KG1 (cell line): ENCODE measurements at places on chromosomes 16 and 17.

- no peak for DNase-seq
Measured at GRCh38 chr17:48558057-48558830, 13.3 kb upstream of the HOXB2 start.

DNA sequence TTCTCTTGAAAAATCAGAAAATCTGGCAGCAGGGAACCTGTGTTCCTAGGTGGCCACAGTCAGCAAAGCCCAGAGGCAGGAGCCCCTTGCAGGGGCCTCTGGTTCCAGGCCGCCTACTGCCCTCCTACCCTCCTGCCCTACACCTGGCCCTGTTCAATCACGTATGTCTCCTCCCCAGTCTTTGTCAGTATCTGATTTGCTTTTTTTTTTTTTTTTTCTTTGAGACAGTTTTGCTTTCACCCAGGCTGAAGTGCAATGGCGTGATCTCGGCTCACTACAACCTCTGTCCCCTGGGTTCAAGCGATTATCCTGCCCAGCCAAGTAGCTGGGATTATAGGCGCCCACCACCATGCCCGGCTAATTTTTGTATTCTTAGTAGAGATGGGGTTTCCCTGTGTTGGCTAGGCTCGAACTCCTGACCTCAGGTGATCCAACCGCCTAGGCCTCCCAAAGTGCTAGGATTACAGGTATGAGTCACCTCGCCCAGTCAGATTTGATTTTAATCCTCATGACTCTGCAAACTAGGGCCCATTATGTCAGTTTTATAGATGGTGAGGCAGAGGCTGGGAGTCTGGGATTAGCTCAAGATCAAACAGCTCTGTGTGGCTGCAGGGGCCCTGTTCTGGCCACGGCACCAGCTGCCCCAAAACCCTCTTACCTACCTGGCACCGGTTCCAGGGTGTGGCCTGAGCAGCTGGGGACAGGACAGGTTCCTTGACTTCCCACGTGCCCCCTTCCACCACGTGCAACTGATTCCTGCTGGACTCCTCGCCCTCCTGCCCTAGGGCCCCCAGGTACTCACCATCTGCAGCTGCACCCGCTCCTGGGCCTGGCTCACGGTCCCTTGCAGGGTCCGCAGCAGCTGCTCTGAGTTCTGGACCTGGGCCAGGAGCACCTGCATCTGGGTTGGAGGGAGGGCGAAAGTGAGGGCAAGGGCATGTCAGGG lies 14.7 kb downstream of the RABEP2 start:
- DNase-seq = no peak

GRCh38 chr17:40023590-40024292 lies 8.5 kb downstream of the CSF3 start:
- no peak for DNase-seq

- no peak for DNase-seq
Measured at GRCh38 chr16:62596125-62596524, 559.9 kb upstream of the CDH8 start.

GRCh38 chr16:306911-307370 lies 24.0 kb downstream of the PDIA2 start:
- no peak for DNase-seq

- DNase-seq = no peak
Measured at GRCh38 chr17:51745993-51746392, 412.5 kb downstream of the CA10 start.

GRCh38 chr16:10982465-10983150 lies 38.2 kb downstream of the CLEC16A start:
- no peak for DNase-seq

DNA sequence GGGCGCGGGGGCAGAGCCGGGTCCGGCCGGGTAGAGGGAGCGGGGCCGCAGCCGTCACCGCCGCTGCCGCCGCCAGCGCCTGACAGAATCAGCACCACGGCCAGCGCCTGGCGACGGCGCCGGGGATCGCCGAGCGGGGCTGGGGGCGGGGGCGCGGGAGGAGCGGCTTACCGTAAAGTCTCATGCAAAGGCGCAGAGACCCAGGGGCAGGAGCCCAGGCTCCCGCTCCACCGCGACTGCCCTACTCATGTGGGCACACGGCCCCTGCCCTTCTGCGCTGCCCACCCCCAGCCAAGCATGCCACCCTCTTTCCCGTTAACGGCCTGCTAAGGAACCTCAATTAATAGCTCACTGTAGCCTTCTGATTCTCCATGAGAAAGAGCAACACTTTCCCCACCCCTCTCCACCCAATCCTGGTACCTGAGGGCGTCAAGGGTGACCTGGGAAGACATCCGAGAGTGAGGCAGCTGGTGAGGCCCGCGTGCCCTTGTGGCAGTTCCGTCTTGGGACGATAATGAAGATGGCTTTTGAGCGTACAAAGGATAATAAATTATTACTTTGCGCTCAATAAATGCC lies at the start of gene SEZ6:
Gene SEZ6, minus strand, starts transcription at position 98 of the 576 bp plus-strand sequence. CDS start 164 bp downstream, outside the sequence.
- no peak for DNase-seq

- DNase-seq = no peak
Measured at GRCh38 chr17:66379996-66380395, 77.6 kb downstream of the PRKCA start.

GRCh38 chr17:40564883-40565768 lies at the start of gene CCR7:
CCR7 (minus strand) TSS chr17:40565472; CDS start chr17:40565409, 63 bp downstream.
- DNase-seq = peak; percentile 36

- DNase-seq = no peak
Measured at GRCh38 chr17:83196973-83197880, 117.8 kb downstream of the METRNL start.

- DNase-seq = no peak
Measured at GRCh38 chr16:63066552-63066951, 1030.3 kb upstream of the CDH8 start.

DNA sequence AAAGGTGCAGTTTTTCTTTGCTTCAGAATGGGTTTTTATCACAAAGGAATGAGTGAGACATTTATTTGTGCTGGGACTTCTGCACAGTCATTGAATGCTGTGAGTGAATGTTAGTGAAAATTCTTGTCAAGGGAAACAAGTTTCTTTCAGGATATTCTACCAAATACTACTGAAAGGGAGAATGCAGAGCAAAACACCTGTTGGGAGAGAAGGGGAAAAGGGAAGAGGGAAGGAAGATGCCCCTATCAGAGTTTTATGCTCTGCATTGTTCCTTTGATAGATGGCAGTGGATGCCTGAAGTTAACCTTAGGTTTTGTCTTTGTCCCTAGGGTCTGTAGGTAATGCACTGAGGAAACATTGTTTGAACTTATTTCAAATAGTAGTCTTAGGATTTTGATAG lies 3.1 kb downstream of the GGNBP2 start:
- no peak for DNase-seq

GRCh38 chr17:40322358-40323315 lies 13.7 kb downstream of the RARA start:
- peak; percentile 96 for DNase-seq

DNA sequence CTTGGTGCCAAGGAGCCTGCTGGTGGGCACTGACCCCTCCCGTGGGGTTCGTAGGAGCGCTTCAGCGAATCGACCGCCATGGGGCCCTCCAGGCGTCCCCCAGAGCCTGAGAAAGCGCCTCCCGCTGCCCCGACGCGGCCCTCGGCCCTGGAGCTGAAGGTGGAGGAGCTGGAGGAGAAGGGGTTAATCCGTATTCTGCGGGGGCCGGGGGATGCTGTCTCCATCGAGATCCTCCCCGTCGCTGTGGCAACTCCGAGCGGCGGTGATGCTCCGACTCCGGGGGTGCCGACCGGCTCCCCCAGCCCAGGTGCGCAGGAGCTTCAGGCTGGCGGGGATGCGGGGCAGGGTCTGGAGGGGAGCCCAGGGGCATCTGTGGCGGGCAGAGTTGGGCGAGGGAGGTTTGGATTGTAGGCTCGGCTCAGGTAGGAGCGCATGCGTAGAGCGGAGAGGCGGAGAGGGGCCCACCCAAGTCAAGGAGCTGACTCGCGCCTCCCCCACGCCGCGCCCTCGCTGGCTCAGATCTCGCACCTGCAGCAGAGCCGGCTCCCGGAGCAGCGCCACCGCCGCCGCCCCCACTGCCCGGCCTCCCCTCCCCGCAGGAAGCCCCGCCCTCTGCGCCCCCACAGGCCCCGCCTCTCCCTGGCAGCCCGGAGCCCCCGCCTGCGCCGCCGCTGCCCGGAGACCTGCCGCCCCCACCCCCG lies 19.8 kb downstream of the FMNL1 start:
- DNase-seq = no peak

- no peak for DNase-seq
Measured at GRCh38 chr16:35732046-35732810, 2272.8 kb downstream of the TP53TG3F start.

- no peak for DNase-seq
Measured at GRCh38 chr17:82440991-82441627, 9.4 kb downstream of the CYBC1 start.

- no peak for DNase-seq
Measured at GRCh38 chr17:14409292-14409691, 108.4 kb downstream of the HS3ST3B1 start.

DNA sequence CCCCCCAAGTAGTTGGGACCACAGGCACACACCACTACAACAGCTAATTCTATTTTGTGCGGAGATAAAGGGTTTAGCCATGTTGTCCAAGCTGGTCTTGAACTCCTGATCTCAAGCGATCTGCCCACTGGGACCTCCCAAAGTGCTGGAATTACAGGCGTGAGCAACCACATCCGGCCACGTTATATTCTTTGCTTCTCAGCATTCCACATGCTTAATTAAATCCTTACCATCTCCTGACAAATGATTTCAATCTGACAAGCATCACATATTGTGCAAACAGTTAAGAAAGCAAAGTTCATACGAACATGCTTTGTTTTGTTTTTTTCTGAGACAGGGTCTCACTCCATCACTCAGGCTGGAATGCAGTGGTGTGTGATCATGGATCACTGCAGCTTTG lies 18.2 kb downstream of the HIGD1B start:
- no peak for DNase-seq

DNA sequence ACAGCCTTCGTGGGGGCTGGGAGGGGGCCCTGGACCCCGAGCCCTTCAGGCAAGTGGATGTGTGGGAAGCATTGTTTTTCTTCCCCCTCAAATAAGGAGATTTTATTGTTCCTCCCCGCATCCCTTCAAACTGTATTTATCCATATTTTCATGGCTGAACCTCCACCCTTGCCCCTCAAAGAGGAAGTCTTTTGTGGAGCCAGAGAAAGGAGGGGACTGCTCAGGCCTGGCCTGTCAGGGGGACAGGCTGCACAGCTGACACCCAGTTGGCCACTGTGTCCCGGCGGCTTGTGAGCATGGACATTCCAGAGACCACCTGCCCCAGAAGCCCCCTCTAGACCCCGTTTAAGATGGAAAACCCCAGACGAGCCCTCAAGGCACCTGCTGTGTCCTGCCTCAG lies 15.9 kb downstream of the HEXIM2 start:
- DNase-seq = no peak

DNA sequence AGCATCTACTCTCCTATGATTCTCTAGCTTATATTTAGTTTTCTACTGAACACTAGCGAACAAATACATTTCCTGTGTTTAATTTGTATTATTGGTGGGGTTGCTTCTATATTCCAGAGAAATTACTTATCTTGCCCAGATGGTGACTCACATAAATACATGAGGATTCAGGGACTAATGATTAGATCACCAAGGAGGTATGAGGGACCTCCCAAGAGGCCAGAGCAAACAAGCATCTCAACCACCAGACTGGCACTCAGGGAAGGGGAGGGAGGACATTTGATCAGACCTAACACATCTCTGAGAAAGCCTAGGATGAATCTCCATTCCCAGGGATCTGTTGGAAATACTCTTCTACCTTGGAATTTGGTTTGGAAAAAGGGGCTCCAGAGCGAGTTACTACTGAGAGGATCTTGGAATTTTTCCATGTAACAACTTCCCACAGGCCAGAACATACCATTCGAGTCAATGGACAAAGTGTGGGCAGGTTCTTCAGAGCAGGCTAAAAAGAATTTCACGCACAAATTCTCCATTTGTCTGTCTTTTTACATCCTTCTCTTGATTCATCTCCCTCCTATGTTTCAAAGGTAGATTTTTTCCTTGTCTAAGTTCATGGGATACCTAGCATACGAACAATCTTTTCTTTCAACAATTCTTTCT lies 262.6 kb upstream of the MYOCD start:
- no peak for DNase-seq

DNA sequence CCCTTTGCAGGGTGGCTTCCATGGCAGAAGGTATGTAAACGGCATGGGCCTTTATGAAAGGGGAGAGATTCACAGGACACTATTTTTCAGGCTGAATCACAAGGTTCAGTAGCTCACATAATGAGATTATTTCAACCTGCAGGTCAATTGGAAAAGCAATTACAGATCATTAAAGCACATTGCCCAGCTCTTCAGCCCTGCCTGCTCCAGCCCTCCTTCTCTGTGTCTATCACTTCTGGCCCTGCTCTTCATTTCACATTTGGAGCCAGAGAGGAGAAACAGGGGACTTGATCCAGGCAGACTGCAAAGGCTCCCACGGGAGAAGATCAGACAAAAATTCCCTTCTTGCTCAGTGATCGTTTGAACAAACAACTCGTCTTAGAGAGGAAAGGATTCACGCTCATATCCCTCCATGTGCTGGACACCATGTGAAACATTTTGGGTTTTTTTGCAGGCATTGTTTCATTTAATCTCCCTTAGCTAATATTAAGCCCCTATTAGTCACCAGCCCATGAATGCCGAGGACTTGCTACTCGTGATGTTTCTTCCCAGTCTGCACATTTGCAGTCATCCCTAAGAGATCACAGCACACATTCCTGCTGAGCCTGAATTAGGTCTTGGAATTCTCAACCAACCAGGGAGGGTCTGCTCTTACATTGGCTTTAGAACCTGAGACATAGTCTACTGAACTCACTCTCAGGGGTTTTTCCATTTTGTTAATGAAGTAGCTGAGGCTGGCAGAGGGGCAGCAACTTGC lies 443.9 kb upstream of the CCL2 start:
- DNase-seq = no peak

DNA sequence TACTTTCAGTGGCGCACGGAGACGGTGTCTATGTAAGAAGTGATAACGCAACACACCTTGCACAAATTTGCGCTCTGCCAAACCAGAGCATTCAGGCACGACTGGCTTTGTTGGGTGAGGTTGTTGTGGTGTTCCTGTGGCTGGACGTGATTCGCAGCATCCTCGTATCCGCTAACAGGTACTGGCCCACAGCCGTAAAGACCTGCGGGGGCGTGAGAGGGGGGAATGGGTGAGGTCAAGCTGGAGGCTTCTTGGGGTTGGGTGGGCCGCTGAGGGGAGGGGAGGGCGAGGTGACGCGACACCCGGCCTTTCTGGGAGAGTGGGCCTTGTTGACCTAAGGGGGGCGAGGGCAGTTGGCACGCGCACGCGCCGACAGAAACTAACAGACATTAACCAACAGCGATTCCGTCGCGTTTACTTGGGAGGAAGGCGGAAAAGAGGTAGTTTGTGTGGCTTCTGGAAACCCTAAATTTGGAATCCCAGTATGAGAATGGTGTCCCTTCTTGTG lies 510.9 kb downstream of the KCNJ18 start:
- no peak for DNase-seq

- no peak for DNase-seq
Measured at GRCh38 chr16:67697422-67698185, 21.5 kb downstream of the GFOD2 start.

GRCh38 chr16:89565506-89566372 lies 5.3 kb downstream of the RPL13 start:
- DNase-seq = peak; percentile 43

DNA sequence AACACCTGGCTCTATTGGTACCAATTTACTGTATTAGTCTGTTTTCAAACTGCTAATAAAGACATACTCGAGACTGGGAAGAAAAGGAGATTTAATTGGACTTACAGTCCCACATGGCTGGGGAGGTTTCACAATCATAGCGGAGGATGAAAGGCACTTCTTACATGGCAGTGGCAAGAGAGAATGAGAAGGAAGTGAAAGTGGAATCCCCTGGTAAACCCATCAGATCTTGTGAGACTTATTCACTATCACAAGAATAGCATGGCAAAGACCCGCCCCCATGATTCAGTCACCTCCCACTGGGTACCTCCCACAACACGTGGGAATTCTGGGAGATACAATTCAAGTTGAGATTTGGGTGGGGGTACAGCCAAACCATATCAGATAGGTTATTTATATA lies 22.6 kb upstream of the GOSR1 start:
- no peak for DNase-seq
